ENCODE measurements at places on chromosomes 7 and 10.

DNA sequence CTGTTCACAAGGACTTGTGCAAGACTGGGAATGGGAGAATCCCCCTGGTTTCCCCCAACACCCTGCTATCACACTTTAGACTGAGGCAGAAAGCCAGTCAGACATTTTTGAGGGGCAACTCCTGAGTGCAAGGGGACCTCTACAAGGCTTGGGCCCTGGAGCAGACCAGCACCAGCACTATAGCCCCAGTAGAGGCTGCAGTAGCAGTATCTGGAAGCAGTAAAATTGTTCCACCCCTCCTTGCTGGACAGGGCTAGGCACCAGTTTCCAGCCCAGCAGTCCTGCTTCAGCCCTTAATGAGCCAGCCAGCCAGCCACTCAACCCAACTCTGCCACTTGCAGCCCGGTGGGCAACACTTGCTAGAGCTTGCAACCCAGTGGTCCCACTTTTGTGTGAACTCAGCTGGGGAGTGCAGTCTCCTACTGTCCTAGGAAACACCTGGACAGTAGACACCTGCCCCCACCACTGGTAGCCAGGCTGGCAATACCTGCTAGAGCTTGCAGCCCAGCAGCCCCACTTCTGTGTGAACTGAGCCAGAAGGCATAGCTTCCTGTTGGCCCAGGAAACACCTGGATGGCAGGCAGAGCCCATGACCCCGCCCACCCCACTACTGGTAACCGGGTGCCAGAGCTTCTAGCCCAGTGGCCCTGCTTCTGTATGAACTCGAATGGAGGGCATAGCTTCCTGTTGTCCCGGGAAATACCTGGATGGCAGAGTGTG lies 65.0 kb downstream of the FBXL13 start:
- no peak for DNase-seq

GRCh38 chr10:71631007-71631861 lies 88.3 kb downstream of the C10orf105 start:
- no peak for DNase-seq

DNA sequence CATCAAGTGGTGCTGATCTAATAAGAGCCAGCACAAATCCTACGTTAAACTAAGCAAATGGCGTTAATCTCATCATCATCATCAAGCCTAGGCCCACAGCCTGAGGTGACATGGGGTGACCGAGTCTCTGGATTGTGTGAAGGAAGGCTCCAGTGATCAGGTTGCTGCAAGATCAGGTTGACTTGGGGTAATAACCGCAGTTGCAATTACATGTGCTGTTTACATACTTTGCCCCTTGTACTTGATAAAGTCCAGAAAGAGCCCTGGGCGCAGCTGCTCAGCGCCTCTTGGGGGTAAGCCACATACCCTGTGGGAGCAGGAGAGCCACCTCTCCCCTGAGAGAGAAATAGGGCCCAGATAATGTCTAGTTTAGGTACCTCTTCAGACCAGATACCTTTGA lies 228.1 kb downstream of the WDR11 start:
- DNase-seq = no peak

DNA sequence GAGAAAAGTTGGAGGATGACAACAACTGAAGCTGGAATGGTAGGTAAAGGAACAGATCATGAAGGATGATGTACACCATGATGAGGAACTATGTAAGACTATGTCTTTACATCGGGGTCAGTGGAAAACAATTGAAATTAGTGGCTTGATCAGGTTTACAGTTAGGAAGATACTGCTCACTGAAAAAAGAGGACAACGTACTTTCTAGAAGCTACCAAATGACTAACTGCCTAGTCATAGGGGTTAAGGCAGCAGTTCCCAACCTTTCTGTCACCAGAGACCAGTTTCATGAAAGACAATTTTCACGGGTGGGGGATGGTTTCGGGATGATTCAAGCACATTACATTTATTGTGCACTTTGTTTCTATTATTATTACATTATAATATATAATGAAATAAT lies 91.6 kb upstream of the ANKRD1 start:
- no peak for DNase-seq

- DNase-seq = no peak
Measured at GRCh38 chr7:107254398-107254985, 85.7 kb downstream of the HBP1 start.

DNA sequence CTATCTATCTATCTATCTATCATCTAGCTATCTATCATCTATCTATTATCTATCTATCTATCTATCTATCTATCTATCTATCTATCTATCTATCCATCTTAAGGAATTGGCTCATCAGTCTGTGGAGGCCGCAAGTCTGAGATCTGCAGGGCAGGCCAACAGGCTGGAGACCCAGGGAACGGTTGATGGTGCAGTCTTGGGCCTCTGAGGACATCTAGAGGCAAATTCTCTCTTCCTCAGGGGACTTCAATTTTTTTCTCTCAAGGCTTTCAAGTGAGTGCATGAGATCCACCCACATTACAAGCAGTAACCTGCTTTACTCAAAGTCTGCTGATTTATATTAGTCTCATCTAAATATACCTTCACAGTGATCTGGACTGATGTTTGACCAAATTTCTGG lies 197.0 kb downstream of the GLRX3 start:
- DNase-seq = no peak

DNA sequence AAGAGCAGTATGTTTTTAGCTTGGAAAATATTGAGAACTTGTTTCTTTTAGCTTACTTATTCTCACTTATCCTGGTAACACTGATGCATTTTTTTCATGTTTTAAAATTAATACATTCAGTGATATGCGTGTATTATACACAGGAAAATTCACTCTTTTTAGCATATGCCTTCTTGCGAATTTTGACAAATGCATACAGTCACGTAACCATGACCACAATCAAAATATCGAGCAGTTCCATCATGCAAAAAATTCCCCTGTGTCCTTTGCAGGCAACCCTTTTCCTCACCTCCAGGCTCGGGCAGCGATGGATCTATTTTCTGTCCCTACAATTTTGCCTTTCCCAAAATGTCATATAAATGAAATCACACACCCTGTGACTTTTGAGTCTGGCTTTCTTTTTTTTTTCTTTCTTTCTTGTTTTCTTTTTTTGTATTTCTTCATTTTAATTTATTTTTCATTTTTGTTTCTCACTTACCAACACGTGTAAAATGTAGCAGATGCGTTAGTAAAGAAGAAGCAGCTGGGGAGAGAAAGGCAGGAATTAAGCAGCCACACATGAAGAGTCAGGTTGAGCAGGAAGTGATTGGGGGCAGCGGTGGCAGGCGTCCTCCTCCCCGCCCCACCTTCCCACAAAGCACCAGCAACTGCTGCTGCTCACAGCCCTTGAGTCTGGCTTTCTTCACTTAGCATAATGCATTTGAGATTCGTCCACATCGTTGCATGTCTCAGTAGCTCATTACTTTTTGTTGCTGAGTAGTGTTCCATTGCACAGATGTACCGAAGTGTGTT lies 29.9 kb downstream of the ADRB1 start:
- no peak for DNase-seq

- no peak for DNase-seq
Measured at GRCh38 chr10:109430799-109431198, 492.5 kb downstream of the XPNPEP1 start.

DNA sequence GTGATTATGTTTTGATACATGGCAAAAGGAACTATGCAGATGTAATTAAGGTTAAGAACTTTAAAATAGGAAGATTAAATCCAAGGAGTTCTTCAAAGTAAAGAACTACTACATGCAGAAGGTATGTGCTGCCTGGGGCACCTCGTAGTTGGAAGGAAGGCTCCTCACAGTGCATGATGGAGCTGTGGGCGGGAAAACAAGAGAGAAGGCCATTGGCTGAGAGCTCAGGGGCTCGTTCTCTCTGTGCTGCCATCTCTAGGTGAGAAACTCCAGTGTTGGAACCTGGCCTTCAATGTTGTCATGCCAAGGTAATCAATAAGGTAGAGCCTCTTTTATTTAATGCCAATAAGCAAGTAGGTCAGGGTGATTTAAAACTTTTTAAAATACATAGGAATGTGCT lies 391.4 kb upstream of the ETV1 start:
- no peak for DNase-seq

DNA sequence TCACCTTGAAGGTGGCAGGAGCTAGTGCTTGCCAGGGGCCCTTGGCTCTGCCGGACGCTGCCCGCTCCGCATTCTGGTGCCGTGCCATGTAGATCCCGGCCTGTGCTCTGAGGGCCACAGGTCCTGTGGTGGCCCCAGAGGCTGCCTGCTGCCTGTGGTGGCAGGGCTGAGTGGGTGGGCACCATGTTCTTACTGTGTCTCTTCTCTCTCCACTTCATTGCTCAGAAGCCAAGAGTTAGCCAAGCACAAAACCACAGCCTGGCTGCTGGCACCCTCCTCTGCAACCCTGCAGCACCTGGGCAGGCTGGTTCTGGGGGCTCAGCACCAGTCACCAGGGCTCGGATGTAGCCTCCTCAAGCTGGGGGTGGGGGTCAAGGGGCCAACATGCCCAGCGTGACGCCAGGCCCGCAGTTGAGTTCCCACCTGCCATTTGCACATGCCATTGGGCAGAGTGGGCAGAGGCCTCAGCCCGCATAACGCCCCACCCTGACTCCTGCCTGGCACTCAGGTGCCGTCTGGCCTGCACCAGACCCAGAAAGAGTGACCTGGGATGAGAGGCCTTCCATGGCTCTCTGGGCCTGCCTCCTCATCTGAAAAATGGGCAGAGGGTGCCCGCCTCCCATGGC lies 16.3 kb downstream of the ZMIZ1 start:
- DNase-seq = no peak

- no peak for DNase-seq
Measured at GRCh38 chr10:121753726-121754476, 155.7 kb upstream of the FGFR2 start.

GRCh38 chr7:120402801-120403200 lies 129.8 kb downstream of the KCND2 start:
- no peak for DNase-seq

GRCh38 chr7:47148536-47149207 lies 433.2 kb downstream of the TNS3 start:
- DNase-seq = no peak

DNA sequence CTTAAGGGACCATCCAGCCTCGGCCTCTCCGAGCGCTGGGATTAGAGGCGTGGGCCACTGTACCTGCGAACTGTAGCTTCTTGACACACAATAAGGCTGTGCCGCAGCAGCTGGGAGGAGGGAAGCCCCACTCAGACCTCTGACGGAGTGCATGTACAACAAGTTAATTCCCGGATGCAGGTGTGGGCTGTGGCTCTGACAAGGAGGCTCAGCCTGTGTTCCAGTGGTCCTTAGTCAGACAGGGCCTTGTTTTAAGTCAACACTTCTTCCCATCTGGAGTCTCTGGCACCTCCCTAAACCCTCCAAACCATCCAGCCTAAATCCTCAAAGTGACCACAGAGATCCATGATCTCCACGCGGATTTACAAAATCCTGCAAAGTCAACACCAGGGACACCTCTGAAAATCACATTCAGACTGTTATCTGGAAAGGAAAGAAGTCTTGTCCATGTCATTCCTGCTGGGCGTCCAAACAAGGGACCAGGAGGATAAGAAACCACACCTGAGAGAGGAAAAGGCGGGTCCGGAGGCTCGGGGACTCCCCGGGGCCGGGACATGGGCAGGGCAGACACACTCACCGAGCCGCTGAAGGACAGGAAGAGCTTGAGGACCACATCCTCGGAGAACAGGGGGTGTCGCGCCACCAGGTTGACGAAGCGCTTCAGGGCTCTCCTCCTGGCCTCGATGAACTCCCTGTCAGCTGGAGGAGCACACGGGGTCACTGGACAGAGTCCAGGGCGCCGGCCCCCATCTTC lies 29.4 kb downstream of the NUDT1 start:
- DNase-seq = no peak

- DNase-seq = peak; percentile 72
Measured at GRCh38 chr10:124734311-124735166, 9.6 kb downstream of the FAM53B start.

- no peak for DNase-seq
Measured at GRCh38 chr10:24208661-24209431, at the start of gene KIAA1217. Gene KIAA1217, plus strand, starts transcription at chr10:24209138. Its CDS starts 56 bp downstream, at chr10:24209194.

DNA sequence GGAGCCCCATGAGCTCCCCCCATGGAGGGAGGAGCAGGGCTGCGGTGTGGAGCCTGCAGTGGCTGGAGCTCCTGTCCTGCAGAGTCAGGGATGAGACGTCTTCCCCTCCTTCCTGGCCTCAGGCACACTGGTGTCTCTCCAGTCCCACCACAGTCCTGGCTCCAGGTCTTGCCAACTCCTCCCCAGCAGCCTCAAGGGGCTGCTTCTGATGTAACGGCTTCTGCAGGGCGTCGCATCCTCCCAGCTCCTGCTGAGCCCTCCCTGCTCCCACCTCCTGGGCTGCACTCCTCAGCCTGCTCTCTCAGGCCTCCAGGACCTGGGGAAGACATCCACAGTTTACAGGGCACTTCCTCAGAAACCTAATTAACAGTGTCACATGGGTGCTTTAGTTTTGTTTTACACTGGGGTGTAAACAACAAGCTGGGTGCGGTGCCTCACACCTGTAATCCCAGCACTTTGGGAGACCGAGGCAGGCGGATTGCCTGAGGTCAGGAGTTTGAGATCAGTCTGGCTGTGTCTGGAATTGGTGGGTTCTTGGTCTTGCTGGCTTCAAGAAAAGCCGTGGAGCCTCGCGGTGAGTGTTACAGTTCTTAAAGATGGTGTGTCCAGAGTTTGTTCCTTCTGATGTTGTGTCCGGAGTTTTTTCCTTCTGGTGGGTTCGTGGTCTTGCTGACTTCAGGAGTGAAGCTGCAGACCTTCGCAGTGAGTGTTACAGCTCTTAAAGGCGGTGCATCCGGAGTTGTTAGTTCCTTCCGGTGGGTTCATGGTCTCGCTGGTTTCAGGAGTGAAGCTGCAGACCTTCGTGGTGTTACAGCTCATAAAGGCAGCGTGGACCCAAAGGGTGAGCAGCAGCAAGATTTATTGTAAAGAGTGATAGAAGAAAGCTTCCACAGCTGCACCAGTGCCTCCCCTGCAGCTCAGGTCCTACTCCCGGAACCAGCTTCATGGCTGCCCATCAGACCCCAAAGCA lies 95.0 kb downstream of the PAXIP1 start:
- no peak for DNase-seq

DNA sequence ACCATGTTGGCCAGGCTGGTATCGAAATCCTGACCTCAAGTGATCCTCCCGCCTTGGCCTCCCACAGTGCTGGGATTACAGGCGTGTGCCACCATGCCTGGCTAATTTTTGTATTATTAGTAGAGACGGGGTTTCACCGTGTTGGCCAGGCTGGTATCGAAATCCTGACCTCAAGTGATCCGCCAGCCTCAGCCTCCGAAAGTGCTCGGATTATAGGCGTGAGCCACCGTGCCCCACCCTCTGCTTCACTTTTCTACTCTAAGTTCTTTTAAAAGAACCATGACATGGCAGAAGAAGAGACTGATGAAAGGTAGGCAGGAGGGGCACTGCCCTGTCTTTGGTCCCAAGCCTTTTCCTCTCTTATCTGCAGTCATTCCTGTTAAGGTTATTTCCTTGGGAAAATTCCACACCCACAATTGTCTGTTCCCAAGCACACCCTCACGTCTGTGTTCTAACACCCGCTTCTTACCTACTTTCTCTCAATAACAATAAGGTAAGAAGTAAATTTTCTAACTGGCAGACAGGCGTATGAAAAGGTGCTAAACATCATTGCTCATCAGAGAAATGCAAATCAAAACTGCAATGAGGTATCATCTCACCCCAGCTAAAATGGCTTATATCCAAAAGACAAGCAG lies 291.7 kb downstream of the DPP6 start:
- DNase-seq = no peak

- DNase-seq = no peak
Measured at GRCh38 chr7:20474249-20474648, 141.2 kb upstream of the ABCB5 start.

GRCh38 chr10:71854031-71854430 lies 3.0 kb upstream of the PSAP start:
- DNase-seq = no peak

Data from T-helper 1 cell (primary cell).